ENCODE measurements at places on chromosomes 5 and 9.
A peak's percentile ranks its signal among the peaks of the same experiment; 100 is the strongest.

GRCh38 chr5:31287985-31288384 is 94.5 kb downstream of the CDH6 start:
- no peak for DNase-seq

- DNase-seq = no peak
These were observed 21.2 kb upstream of the PCSK5 start for GRCh38 chr9:75869236-75869635.

DNA sequence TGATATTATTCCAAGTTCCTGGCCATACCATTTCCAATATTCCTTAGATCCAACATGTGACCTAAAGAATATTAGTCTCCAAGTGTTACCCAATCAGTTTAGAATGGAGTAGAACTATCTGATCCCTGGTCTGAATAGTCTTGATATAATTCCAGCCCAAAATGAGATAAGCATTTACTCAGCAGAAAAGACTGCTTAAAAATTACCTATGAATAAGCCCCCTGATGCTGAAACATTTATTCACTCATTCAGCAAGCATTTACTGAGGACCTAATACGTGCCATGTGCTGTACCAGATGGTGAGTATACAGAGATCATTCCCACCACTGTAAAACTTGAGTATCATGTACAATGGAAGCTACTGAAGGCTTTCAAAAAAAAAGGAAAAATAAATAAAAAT is 157.0 kb downstream of the FAM114A2 start:
- DNase-seq = peak; percentile 36

- DNase-seq = no peak
These were observed 170.5 kb downstream of the EPB41L4A start for GRCh38 chr5:112248623-112249022.

DNA sequence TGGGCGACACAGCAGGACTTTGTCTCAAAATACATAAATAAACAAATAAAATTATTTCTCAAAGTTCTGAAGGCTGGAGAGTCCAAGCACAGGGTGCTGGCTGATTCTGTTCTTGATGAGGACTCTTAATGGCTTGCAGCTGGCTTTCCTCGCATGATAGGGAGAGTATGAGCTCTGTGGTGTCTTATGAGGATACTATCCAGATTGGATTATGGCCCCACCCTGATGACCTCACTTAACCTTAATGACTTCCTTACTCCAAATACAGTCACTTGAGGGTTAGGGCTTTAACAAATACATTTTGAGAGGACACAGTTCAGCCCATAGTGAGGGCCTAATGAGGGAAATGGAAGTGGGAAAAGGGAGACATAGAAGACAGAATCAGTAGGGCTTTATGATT is 87.7 kb downstream of the FOCAD start:
- no peak for DNase-seq

GRCh38 chr9:22044583-22044982 is 35.5 kb upstream of the CDKN2B start:
- peak; percentile 90 for DNase-seq

All from fibroblast of skin of right biceps (primary cell).